ENCODE measurements at places on chromosomes 5 and 9. TPM values are rescaled to one million over a fixed set of nuclear protein-coding genes. Genes with fewer than 3 reads are reported as not detected.

The GALNT12 gene
- 9.9 TPM for polyA plus RNA-seq

The ENTPD2 gene
- polyA plus RNA-seq: 7.4 TPM

The IFNA21 gene
- not detected for polyA plus RNA-seq

GRCh38 chr5:126816649-126817048, 39.7 kb downstream of the LMNB1 start:
- DNase-seq: no peak
